ENCODE measurements at places on chromosomes 3 and 15.
A peak's percentile ranks its signal among the peaks of the same experiment; 100 is the strongest.

DNA sequence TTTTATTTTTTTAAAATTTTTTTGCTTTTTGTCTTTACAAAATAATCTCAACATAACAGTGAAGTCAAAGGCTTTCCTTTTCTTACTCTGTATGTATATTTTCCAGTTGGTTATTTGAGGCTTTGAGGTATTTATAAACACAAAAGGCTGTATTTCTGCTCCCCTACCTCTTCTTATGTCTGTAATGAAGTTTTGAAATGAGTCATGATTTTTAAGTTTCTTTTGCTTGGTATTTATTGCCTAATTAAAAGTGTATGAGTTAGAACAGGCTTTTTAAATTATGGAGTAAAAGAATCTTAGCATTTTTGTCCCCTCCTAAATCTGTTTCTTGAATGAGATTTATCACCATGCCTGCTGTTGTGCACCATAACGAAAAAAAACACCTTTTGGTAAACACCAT, 66.0 kb downstream of the DCUN1D1 start:
- no peak for DNase-seq

DNA sequence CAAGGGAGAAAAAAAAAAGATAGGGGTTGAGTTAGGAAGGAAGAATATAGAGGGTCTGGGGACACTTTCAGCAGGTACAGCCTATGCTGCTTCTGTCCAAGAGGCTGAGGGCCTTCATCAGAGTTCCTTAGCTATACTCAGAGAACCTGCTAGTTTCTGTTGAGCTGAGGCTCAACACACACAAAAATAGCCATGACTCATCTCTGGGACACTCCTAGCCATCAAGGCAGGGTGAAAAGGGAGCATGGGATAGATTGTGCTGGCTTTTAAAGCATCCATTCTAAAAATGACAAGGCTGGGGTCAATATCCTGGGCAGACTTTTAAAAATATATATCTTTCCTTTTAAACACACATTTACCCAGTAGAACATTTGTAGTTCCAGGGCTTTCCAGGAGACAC, 2.8 kb upstream of the RTP2 start:
- DNase-seq = no peak

GRCh38 chr3:14392231-14392630, 10.2 kb upstream of the SLC6A6 start:
- DNase-seq = no peak

DNA sequence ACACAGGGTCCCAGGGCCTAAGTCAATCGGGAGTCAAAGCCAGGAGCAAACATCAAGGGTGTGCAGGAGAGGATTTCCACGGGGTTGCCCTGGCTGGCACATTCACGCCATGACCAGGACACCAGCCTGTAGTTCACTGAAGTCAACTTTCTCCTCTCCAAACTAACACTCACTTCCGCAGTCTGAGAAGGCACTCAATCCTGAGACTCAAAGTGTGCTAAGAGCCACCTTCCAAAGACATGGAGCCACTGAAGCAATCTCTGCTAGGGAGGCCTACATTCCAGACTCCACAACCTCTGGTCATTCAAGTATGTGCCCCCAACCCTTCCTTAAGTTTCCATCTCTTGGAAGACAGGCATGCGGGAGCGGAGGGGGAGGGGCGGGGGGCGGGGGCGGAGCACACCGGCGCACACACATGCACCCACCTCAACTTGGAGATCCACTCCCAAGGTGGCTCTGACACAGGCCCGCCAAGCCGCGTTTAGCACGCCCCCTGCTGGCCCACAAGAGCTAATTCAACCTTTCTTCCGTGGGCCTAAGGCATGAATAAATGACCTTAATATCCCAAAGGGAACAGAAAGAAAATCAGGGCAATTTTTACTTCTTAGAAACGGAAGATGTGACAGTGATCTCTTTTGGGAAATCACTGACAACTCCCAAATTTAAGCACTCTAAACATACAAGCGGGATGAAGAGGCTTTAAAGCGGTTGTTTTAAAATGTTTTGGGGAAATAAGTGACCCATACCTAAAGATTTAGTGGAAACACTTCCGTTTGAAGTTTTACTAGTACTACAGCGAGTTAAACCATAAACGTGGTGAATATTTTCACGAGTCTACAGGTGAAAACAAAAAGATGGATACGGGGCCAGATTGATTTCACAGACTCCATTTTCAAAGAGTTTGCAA, 162.5 kb upstream of the CHRNA7 start:
- peak; percentile 41 for DNase-seq

DNA sequence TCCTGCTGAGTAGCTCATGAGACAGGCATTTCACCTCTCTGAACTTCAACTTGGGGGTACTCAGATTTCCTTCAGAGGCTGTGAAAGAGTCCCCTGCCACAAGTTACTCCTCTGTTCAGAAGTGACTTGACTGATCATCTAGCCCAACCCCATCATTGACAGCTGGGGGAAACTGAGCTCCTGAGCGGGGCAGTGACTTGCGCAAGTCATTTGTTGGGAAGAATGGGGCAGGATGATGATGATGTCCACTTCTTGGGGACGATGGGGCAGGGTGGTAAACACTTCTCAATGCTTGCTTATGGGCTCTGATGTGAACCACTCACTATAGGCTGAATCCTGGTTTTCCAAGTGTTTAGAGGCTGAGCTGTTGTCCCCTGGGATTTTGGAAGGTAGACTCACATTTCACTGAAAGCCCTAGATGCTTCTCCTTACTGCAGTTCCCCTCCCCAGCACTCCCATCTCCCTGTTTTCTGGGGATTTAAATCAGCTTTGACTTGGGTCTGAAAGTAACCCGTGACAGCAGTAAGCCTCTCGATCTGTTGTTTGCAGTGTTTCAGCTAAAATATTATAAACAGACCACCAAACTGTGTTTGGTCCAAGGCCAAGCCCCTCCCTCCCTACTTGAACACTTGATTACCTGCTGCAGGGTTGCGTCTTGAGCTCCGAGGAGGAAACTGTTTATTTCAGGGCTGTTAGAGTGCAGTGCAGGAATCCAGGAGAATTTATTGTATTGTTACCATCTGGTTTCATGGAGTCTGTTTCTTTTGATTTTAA, 25.1 kb downstream of the SMAD3 start:
- DNase-seq = no peak

GRCh38 chr3:36681867-36682266, 82.5 kb downstream of the DCLK3 start:
- no peak for DNase-seq

DNA sequence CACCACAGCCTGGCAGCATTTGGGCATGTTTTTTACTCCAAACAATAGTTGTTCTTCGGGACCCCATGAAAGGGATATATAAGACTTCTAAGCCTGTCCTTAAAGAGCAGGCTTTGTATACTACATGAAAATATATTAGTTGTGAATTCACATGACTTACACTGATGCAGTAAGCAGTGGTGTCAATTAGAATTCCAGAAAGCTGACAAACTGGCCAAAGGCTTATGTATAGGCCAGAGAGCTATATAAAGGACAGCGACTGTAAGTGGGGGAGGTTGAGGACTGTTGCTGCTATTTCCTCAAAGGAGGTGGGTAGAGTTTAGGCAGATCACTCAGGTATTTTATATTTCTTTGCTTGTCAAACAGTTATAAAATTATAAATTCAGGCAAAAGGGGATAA, 24.8 kb downstream of the KPNA4 start:
- no peak for DNase-seq

DNA sequence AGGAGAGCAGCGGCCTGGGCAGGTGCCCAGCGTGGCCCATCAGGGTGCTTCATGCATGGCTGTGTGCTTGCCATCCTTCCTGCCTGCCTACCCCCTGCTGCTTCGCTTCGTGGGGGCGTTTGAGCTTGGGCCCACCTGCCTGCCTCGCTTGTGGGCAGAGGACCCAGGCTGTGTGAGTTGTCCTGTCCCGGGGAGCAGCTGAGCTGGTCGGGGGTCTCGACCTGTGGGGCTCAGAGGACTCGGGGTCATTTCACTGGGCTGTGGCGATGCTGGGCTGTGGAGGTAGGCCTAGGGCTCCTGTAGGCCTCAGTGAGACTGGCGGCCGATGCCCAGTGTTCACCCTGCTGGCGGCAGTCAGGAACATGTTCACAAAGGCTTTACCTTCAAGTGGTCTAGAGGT, 12.1 kb upstream of the STAB1 start:
- no peak for DNase-seq

DNA sequence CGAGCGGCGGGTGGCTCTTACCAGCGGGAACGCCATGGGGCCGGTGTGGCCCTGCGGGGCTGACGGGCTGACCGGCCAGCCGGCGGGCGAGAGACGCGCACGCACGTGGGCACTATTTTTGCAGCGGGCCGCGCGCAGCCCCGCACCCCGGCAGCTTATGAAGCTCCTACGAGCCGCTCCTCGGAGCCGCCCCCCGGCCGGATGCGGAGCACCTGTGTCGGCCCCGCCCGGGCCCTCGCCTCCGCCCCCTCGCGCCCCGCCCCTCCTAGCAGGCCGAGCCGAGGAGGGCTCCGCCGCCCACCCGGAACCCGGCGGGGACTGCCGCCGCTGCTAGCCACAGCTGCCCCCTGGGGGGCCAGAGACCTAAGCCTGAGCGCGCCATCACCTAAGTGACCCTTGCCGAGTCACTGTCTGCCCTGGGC, 683 bp upstream of the CPEB1 start:
- no peak for DNase-seq

GRCh38 chr15:91603384-91604080, 250.0 kb upstream of the SLCO3A1 start:
- DNase-seq = no peak

GRCh38 chr3:13200946-13201345, 127.7 kb upstream of the IQSEC1 start:
- no peak for DNase-seq

DNA sequence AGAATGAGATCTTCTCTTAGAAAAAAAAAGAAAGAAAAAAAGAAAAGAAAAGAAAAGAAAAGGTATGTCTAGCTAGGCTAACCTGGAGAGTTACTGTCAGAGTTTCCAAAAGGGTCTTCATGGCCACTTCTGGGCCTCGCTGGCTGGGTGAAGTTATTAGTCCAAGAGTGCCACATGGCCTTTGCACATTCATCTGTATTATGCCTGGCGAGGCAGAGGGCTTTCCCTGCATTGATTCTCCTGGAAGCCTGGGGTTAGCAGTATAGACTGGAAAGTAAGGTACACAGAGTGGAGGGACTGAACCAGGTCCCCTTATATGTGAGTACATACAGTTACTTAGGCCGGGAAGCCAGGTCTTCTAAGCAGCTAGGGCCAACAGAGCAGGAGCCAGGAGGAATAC, 54.8 kb upstream of the CGNL1 start:
- DNase-seq = no peak

GRCh38 chr3:179071027-179071322, 634 bp downstream of the ZMAT3 start:
- DNase-seq = no peak

- no peak for DNase-seq
Observed at GRCh38 chr3:128504963-128505730, 12.1 kb upstream of the GATA2 start.

DNA sequence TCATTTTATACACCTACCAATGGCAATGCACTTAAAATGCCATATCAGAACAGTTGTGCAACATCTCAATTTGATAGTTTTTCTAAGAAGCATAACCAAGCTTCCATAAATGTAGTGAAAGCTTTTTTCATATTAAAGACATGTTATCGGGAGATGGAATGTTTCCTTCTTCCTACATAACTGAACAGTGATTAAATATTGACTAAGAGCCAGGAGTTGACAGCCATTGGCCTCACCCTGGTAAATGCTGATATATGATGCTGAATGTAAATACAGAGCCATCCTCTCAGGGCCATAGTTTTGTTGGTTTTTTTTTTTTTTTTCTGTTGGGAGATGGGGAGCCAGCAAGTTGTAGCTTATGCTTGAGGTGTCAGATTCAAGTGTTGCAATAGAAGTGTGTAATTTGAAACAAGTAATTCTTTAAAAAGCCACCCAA, 203.3 kb upstream of the IL12A start:
- DNase-seq = no peak

DNA sequence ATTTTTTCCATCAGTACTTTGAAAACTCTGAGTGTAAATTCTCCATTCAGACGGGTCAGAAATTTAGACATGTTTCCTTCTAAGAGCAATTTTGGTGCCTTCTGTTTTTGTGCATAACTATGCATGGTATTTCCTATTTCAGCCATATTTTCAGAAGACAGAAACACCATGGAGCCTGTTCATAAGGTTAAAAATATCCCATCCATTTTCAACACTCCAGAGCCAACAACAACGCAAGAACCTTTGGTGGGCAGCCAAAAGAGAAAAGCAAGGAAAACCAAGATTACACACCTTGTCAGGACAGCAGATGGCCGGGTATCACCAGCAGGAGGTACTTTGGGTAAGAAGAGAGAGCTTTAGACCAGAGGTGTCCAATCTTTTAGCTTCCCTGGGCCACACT, 275.6 kb downstream of the BBX start:
- no peak for DNase-seq

DNA sequence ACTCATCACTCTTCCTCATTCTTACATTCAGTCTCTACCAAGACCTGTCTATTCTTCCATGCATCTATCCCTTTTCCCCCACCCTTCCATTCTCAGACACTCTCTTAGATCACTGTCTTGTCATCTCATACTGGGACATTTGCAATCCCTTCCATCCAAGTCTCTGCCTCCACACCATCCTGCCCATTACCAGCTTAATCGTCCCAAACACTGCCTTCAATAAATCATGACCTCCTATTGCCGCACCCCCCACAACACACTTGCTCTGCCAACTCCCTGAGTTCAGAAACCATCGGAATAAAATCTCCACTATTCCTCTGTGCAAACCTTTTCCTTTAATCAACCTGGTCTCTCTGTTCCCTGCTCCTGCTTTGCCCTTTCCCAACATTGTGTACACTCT, 18.9 kb downstream of the MYH15 start:
- no peak for DNase-seq

- no peak for DNase-seq
Observed at GRCh38 chr3:130850044-130850797, 43.7 kb upstream of the ATP2C1 start.

- no peak for DNase-seq
Observed at GRCh38 chr15:50544368-50544767, 2.1 kb downstream of the USP50 start.

DNA sequence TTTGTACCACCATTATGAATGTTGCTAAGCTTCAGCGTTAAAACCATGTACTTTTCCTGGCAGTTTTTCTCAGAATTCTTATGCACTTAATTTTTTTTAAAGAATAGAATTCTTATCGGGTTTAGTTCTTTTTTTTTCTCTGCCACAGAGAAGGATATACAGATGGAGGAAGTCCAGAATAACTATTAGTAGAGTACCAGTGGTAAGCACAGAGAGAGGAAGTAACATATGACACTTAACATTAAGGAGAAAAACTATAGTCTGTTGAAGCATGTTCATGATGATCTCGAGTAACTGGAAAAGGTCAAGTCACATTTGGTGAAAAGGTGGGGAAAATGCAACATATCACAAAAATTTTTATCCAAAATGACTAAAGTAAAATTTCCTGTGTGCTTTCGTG, 68.9 kb downstream of the RNF13 start:
- no peak for DNase-seq

DNA sequence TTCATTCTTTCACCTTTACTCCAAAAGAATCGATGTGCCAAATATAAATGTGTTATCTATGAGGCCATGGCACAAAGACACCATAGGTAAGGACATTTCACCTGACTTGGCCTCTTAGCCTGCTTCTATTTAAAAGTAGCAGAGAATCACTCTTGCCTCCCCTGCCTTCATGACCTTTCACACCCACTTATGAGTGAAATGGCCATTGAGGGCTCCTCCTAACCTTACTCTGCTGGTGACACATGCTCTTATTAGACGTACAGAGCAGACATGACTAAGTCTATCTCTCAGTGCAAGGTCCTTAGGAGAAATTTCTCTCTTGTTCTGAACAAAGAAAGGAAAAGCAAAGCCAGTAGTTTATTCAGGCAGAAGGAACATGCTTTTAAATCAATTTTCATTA, 150.7 kb downstream of the LRTM1 start:
- DNase-seq = no peak

GRCh38 chr15:68531387-68532179, 47.2 kb upstream of the CORO2B start:
- no peak for DNase-seq

GRCh38 chr3:3125977-3126376, 763 bp upstream of the TRNT1 start:
- DNase-seq = no peak

Data from caudate nucleus (tissue), 63 donors.